Activated CD4-positive, alpha-beta memory T cell treated with anti-CD3 and anti-CD28 coated beads for 36 hours (primary cell): ENCODE measurements at places on chromosomes 2 and 18. TPM values are rescaled to one million over a fixed set of nuclear protein-coding genes. Genes with fewer than 3 reads are reported as not detected.

The THSD7B gene
- total RNA-seq = not detected

The SLC30A3 gene
- total RNA-seq = 0.86 TPM

The NT5C1B gene
- not detected for total RNA-seq

The GRHL1 gene
- 1.00 TPM for total RNA-seq

The FAM228A gene
- total RNA-seq = 0.17 TPM

The C2orf80 gene
- total RNA-seq = not detected

The HNRNPLL gene
- total RNA-seq = 106 TPM

The NEDD4L gene
- total RNA-seq = 3.4 TPM

The TBR1 gene
- total RNA-seq = not detected

The TUBA3E gene
- total RNA-seq = not detected

The CTNNA2 gene
- not detected for total RNA-seq

The MSH2 gene
- 59.1 TPM for total RNA-seq

The CCDC88A gene
- 13.2 TPM for total RNA-seq

- no peak for DNase-seq
Observed at GRCh38 chr18:7336623-7337022, 105.7 kb downstream of the LRRC30 start.

DNA sequence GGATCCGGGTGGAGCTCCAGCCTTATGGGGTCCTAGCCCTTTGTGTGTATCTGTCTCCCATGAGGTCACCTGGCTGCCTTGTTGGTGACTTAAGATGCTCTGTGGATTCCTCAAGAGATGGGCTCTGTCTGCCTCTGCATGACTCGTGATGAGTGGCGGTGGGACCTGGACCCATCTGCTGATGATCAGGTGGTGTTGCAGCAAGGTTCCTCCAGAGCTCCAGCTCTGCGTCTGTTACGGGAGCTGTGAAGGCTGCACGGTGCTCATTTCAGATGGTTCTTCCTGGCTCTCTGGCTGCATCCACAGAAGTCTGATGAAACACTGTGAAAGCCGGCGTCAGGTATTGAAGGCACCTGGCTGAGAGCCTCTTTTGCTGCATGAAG, 2.4 kb downstream of the AGAP1 start:
- DNase-seq = no peak

DNA sequence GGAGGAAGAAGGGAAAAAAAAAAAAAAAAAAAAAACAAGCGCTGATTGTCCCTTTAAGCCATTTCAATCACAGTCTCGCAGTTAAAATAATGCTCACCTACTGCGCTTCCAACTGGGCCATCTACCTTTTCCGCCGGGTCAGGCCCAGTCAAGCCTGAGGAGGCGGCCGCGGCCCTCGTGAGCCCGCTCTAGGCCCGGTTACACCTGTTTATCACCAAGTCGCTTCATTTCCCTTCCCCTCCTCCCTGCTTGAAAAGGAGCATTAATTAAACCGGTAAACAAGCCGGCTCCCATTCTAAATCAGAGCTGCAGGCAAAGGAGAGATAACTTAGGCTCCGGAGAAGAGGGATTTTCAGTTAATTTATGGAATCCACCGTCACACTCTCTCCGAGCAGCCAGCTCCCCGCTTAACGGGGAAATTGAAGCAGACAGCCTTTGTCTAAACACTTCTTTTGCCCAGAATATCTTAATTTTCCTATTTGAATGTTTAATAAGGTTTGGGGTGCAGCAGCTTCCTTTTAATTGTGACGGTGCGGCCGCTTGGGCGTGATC, 140.1 kb upstream of the SIX3 start:
- DNase-seq = no peak

DNA sequence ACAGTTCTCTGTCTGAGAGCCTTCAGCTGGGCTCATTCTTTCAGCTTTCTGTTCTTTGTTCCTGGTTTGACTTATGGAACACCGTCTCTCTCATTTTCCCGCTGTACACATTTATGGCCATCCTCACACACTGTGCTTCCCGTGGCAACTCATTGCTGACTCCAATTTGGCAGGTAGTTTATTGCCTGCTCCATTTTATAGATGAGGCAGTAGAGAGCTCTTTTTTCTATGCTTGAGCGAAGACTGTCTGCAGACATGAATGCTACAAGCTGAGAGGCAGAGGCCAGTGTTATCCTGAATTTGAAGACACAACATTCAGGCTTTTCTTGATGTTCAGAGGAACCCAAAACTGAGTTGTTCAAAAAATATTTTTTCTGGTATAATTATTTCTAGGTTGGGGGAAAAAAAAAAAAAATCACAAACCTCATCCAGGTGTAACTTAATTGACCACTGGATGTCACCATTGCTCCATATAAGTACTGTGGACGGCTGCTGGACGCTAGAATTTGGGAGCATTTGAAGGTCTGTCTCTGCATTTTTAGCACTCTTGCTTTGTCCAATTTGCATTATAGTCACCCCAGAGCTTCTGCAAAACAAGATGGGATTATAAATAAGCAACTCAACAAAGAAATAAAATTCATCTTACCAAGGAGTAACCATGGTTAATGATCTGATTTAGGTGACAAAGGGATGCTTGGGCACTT, 83.5 kb downstream of the HRH4 start:
- no peak for DNase-seq

DNA sequence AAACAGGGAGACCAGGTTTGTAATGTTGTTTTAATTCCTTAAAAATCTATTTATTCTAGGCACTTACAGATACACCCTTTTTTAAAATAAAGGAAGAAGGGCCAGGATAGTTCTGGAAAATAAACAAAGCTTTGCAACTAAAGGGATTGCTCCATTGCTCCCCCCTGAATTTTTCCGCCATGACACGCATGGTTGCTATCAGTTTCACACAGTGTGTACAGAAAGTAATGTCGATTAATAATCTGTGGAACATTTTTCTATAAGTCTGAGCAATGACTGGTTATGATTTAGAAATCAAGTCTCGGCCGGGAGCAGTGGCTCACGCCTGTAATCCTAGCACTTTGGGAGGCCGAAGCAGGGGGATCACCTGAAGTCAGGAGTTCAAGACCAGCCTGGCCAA, 90.8 kb downstream of the GAREM1 start:
- DNase-seq = no peak

DNA sequence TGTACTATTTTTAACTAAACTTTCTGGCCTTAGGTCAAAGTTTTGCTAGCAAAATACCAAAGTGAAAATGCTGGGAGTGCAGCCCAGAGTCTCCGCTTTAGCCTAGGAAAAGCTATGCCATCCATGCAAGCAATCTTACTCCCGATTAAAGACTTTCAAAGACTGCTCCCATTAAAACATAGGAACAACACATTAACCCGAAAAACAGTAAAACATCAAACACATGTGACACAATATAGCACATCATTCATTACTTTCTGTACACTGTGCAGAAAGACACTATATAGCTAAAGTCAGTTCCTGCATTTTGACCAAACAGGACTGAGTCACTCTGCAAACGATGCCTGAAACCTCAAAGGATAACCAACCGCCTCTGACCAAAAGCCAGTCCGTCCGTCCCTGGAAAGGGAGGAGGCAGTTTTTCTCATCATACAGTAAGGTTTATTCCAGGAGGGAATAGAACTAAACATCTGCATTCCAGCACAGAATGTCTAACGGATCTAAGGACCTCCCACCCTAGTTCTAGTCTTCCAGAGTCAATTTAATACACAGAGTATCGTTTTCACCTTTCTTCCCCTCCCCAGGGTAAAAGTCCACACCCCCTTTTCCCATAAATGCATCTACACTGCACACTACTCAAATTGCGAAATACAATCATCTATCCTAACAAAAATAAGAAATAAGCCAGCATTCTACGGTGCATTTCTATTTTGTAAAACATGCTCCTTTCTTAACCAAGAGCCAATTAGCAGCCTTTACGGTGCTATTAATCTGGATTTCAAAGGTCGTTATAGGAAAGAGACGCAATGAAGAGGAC, 1.7 kb downstream of the ROCK2 start:
- DNase-seq = peak; percentile 16

GRCh38 chr18:46222710-46223360, 118.7 kb downstream of the HAUS1 start:
- no peak for DNase-seq

GRCh38 chr2:172930871-172931255, 144.8 kb upstream of the MAP3K20 start:
- no peak for DNase-seq

DNA sequence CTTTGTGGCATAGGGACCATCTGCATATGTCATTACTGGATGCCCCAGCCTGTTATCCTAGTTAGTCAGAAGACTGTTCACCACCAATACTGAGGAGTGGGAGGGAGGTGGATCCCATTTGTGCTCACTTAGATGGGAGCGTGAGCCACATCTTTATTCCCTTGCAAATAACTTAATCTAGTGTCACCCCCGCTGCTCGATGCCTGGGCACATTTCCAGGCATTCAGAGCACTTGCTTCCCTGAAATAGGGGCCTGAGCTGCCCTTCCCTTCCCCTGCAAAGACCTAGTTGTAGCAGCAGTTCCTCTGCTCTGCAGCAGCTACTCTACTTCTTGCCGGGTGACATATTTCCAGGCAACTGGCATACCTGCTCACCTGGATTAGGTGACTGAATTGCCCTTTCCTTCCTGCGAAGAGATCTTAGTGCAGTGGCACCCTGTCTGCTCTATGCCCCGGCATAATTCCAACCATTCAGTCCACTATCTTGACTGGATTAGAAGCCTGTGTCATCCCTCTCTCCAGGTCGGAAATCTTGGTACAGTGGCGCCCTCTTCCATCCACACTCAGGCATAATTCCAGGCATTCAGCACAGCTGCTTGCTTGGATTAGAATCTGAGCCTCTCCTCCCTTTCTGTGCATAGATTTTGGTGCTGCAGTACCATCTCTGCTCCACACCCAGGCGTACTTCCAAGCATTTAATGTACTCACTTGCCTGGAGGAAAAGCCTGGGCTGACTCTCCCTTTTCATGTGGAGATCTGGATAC, 1389.1 kb upstream of the TMEFF2 start:
- no peak for DNase-seq

GRCh38 chr2:140269000-140269399, 1488.8 kb upstream of the NXPH2 start:
- DNase-seq = no peak

GRCh38 chr18:48818329-48819254, 132.2 kb downstream of the SMAD7 start:
- DNase-seq = no peak

- DNase-seq = no peak
Observed at GRCh38 chr2:170818752-170819470, 2.2 kb downstream of the GAD1 start.

GRCh38 chr2:207417301-207417718, 112.5 kb upstream of the CREB1 start:
- no peak for DNase-seq

- no peak for DNase-seq
Observed at GRCh38 chr18:26867471-26867870, 2.0 kb upstream of the AQP4 start.

- no peak for DNase-seq
Observed at GRCh38 chr2:216985658-216986141, 125.8 kb upstream of the TNP1 start.

DNA sequence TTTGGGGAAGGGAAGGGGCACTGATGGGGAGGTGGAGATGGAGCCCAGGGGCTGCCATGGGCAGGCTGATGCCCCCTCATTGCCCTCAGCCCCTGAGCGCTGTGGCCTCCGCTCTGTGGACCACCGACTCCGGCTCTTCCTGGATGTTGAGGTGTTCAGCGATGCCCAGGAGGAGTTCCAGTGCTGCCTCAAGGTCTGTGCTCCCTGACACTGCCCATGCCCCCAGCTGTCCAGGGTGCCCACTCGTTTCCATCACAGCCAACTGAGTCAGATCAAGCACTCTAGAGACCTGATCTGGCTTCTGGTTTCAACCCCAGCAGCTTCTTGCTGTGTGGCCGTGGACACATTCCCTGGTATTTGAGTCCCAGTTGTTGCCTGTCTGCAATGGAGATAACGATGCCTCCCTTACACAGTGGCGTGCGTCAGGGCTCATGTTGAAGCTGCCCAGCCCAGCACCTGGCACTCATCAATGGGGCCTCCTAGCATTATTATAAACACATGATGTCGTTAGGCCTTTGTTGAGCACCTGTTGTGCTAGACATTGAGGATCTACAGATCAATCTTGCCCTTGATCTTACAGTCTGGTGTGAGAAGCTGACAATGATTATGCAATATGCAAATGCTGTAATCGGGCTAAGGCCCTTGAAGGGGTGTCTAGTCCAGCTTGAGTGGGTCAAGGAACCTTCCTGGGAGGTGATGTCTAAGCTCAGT, 14.4 kb downstream of the STK11IP start:
- DNase-seq = no peak

DNA sequence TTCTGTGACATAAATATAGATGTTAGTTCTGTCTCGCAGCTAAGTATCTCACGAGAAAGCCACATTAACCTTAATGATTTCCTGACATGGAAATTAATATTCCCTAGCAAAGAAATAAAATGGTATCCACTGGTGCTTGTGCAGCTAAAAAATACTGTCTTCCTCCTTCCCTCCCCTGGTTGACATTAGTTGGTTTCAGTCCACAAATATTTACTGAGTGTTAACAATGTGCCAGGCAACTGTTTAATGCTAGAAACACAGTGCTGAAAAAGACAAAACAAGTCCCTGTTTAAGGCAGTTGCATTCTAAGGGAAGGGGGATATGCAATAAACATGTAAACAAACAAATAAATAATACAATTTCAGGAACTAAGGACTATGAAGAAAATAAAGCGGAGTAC, 44.2 kb upstream of the VPS54 start:
- DNase-seq = no peak

- no peak for DNase-seq
Observed at GRCh38 chr2:196718419-196719109, 79.0 kb downstream of the CCDC150 start.
